Coronary artery (tissue), 2 donors: ENCODE measurements at places on chromosomes 3 and 15.

GRCh38 chr3:52020796-52021195 is 25.1 kb upstream of the RPL29 start:
- no peak for DNase-seq

DNA sequence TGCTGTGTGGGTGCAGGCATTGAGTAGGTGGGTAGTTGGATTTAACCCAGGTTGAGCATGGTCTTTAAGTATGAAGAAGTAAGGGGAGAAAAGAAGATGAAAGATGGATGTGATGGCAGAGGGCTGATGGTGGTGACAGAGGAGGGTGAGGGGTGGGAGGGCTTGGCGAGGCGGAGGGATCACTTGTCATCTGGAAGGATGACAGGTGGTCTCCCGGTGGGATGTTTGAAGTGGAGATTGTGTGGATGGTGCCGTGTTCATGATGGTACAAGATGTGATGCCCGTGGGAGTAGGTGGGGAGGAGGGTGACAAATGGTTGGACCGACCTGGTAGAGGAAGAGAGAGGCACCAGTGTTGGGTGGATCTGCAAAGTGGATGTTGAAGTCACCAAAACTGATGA is 208.8 kb downstream of the RPLP1 start:
- DNase-seq: peak; percentile 31

- no peak for DNase-seq
Measured at GRCh38 chr3:147400111-147400510, 6.2 kb downstream of the ZIC4 start.

DNA sequence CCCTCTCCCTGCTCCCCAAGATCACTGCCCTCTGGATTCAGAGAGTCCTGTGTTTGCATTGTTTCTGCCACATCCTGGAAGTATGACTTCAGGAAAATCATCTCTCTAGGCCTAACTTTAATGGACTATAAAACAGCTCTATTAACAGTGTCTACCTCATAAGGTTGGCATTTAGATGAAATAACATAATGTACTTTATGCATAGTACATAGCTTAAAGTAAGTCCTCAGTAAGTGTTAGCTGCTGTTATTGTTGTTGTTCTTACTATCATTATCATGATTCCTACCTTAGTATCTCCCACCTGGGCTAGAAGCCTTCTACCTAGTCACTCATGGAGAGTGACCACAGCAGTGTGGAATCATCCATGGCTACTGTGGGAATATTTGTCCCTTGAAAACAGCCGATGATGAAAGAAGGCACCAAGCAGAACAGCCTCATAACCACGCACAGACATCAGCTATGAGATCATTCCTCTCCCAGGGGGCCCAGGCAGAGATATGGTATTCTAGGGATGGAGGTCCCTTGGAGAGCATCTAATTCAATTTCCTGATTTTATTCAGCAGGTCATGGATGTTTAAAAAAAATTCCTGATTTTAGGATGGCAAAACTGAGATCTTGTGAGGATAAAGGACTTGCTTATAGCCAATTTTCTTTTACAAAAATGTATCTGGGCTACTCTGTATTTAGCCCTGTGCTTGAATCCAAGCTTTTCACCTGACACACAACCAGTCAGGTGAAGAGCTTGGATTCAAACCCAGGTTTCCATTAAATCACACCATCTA is 1.9 kb downstream of the FSD2 start:
- DNase-seq: no peak
